Left cardiac atrium (tissue), 4 donors: ENCODE measurements at places on chromosomes 2 and 18. TPM values are rescaled to one million over a fixed set of nuclear protein-coding genes. Genes with fewer than 3 reads are reported as not detected.

Gene WDSUB1
- 5.8 TPM for total RNA-seq

Gene MOGAT1
- total RNA-seq, result 0.50 TPM

Gene DHRS9
- 76.9 TPM for total RNA-seq

Gene RAD51AP2
- 0.18 TPM for total RNA-seq

- DNase-seq, result no peak
Measured at GRCh38 chr18:32975163-32975436, 202.3 kb upstream of the KLHL14 start.

GRCh38 chr2:188701836-188702235 is 272.3 kb upstream of the COL3A1 start:
- DNase-seq, result no peak

DNA sequence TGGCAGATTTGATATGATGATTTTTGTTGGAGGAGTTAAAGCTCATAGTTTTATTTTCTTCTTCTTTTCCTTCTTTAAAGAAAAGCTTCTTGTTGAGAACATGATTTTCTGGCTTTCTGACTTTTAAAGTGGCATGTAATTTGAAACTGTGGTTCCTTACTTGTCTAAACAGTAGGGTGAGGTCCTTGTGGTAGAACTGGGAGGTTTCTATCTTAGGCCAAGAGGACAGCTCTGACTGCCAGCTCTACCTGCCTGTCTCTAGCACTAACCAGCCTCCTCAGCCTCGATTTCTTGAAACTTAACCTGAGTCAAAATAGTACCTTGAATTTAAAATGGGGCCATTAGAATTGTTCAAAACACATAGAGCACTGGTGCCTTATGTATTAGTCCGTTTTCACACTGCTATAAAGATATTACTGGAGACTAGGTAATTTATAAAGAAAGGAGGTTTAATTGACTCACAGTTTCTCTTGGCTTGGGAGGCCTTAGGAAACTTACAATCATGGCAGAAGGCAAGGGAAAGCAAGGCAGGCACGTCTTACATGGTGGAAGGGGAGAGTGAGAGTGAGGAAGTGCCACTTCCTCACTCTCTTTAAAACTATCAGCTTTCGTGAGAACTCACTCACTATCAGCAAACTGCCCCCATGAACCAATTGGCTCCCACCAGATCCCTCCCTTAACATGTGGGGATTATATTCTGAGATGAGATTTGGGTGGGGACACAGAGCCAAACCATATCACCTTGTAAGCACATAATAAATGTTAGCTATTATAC is 119.0 kb downstream of the CERS6 start:
- DNase-seq, result no peak

DNA sequence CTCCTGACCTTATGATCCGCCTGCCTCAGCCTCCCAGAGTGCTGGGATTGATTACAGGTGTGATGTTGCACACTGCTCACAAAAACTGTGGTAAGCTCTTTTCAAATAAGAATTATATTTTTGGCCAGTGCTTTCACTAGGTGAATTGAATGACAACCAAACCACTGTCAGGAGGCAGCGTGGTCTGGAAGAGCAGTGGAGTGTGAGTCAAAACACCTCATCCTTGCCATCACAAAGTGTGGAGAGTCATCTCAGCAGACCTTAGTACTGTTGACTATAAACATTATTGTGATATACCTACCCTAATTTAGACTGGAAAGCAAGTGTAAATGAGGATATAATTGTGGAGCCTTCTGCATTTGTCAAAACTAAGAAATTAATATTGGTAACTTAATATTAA is 61.3 kb downstream of the UBE2E3 start:
- DNase-seq, result no peak

- no peak for DNase-seq
Measured at GRCh38 chr2:207897541-207898353, 127.6 kb downstream of the PLEKHM3 start.
